RPMI8226 (cell line): ENCODE measurements at places on chromosomes 1 and 21.
A peak's percentile ranks its signal among the peaks of the same experiment; 100 is the strongest.

DNA sequence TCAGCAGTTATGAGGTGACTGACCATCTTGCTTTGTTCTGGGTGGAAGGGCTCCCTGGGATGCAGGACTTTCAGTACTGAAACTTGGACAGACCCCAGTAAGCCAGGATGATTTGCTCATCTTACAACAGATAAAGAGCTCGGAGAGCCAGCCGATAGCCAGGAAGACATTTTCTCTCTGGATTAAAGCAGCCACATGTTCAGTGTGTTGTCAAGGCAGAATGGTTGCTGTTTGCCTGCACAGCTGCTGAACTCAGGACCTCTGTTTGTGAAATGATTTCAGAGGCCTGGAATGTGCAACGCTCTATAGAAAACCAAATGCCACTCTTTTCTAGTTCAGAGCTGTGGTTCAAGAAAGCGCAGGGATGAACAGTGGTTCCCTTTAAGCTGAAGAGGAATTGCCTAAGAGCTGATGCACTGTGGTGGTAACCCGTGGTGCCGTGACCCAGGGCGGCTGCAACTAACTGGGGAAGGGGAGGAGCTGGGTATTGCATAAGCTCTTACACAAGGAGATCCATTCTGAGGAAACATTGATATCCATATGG is 40.7 kb downstream of the CASQ2 start:
- no peak for DNase-seq

DNA sequence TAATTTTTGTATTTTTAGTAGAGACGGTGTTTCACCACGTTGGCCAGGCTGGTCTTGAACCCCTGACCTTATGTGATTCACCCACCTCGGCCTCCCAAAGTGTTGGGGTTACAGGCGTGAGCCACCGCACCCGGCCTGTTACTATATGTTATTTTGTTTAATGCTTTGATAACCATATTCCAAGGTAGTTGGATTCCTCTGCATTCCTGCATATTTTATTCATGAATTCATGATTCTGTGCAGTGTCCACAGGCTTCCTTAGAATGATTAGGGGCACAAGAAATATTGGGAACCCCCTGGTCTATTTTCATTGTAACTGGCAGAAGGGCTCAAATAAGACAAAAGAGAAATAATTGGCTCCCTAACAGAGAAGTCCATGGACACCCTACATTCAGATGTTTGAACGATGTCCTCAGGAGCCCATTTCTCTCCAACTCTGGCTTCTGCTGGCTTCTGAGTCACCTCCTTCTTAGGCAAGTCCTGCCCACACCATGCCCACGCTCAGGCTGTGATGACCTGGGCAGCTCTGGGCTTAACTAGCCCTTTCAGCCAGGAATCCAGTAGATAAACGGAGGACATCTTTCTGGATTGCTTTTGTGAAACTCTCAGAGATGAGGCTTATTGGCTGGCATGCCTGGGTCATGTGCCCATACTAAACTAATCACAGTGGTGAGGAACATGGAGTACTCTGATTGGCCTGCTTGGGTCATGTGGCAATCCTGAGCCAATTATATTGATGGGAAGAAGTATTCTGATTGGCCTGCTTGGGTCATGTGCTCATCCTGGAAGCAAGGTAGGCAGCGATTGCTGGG is 32.6 kb downstream of the TNFRSF8 start:
- DNase-seq = no peak

DNA sequence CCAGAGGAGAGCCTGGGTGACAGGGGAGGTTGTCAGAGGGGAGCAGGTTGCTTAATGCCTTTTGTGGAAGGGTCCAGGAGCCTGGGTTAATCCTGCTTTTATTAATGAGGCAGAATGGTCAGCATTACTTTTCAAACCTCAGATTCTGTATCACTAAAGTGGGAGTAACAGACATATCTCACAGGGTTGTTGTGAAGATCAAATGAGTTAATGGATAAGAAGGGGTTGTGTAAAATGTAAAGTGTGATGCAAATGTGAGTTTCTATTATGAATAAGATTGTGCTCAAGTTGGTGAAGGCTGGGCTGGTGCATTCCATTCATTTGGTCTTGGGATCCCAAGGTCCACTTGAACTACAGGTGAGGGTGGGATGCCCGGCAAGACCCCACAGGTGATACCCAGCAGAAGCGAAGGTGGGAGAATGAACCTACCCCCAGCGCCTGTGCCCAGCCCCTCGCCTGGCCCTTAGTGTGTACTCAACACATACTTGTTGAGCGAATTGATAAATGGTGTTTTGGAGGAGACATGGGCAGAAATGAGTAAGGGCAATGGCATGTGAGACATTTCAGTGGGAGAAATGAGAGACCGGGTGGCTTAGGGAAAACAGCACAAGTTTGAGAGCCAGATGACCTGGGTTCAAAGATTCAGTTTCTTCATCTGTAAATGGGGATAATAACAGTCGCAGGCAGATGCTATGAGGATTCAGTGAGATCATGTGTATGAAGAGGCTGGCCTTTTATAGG is 6.2 kb downstream of the SLC26A9 start:
- DNase-seq = no peak

DNA sequence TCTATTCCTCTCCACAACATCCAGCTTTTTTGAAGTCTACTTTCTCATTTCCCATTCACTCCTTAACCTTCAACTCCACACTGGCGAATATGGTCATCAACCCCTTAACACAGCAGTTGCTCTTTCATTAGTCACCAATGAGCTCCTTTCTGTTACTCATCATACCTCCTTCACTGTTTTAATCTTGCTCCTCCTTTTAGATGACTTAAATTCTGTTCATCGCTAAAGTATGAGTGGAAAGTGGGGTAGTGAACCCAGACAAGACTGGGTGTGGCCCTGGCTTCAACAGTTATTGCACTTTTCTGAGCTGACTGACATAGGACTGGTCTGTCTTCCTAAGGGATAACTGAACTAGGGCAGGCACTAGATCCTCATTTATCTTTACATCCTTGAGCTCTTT is 51.3 kb downstream of the AKT3 start:
- no peak for DNase-seq

- no peak for DNase-seq
Measured at GRCh38 chr1:63871463-63871862, 97.6 kb downstream of the ROR1 start.

GRCh38 chr21:41620982-41621381 is 113.0 kb upstream of the TMPRSS2 start:
- no peak for DNase-seq

DNA sequence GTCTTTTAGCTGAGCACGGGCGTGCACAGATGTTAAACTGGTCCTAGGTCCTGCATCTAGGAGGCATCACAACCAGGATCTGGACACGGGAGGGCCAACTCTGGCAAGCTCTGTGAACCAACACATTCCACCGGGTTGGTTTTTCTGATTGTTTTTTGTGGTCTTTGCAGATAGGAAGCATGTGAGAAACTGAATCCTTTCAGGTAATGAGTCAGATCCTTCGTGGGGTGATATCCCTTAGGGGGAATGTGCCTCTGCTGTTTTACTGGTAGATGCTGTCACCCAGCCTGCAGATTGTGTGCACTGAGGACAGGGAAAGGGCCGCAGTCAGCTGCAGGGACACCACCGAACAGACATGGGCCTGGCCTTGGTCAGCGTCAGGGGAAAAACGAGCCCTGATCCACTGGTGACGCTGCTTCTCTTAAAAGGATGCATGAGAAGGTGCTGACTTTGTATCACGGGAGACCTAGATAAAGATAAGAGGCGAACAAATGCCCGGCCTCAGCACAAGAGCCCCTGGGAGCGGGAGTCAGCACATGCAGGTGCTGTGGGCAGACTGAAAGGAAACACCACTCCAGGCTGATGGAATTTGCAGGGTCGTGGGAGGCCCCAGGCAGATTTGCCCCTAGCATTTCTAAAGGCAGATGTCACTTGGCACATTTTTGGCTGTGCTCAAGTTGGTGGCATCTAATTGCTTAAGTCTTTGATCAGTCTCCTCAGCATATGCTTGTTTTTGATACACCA is 51.1 kb downstream of the DOP1B start:
- no peak for DNase-seq

DNA sequence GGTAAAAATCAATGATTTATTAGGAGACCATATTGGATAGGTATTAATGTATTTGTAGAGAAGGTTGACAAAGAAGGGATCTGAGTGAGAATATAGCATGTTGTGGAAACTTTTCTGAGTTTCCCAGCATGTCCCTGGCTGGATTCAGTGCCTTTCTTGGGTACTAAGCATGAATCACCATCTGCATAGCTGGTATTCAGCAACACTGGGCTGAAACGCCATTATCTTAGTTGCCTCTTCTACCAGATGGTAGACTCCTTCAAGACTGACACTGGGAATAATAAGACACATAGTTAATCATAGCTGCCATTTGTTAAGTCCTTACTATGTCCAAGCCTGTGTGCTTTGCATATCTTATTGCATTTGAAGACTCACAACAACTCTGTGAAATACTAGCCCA is 45.5 kb downstream of the ATP5PF start:
- DNase-seq = no peak

- DNase-seq = peak; percentile 49
Measured at GRCh38 chr1:30133414-30134055, 589.9 kb downstream of the MATN1 start.

DNA sequence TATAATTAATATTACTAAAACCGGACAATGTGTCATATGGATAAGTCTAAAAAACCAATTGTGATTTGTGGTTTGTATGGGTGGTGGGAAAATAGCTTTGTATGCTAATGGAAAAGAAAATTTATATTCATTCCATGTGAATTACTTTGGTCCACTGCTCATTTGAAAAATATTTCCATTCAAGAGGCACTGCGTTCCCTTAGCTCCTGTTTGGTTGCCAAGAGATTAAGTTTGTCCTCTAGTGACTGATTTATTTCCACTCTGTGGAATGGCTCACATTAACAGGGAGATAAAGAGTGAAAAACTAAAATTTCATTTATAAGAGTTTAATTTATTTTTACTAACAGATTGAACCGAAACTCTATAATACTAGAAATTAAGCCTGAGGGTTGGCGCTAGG is 744.1 kb upstream of the CHRM3 start:
- DNase-seq = no peak

- peak; percentile 77 for DNase-seq
Measured at GRCh38 chr1:182146286-182146685, 84.8 kb upstream of the ZNF648 start.

GRCh38 chr21:32958288-32959002 is 67.3 kb upstream of the OLIG2 start:
- no peak for DNase-seq

GRCh38 chr1:213231795-213232231 is 180.8 kb downstream of the RPS6KC1 start:
- DNase-seq = no peak

DNA sequence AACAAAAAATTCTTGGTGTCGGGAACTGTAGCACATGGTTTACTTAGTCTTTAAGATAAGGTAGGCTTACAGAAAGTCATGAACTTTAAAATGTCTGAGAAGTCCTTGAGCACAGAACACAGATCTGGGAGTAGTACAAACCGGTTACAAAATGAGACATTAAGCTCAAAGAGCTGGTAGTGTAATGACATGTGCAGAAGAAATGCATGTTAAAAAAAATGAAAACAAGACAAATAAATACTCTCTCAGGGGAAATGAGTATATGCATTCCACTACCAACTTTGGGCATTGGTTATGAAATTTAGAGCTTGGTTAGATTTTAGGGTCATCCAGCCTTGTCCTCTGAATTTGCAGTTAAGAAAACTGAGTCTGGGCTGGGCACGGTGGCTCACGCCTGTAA is 91.5 kb upstream of the F3 start:
- DNase-seq = no peak

- no peak for DNase-seq
Measured at GRCh38 chr1:233617025-233617424, 3.1 kb downstream of the KCNK1 start.

- no peak for DNase-seq
Measured at GRCh38 chr1:59815892-59816291, 1.1 kb downstream of the HOOK1 start.

- no peak for DNase-seq
Measured at GRCh38 chr1:87428883-87429282, 100.2 kb downstream of the LMO4 start.

GRCh38 chr1:11064942-11065341 is 5.1 kb upstream of the SRM start:
- DNase-seq = no peak

- DNase-seq = no peak
Measured at GRCh38 chr1:107138166-107138565, 2.7 kb upstream of the NTNG1 start.

DNA sequence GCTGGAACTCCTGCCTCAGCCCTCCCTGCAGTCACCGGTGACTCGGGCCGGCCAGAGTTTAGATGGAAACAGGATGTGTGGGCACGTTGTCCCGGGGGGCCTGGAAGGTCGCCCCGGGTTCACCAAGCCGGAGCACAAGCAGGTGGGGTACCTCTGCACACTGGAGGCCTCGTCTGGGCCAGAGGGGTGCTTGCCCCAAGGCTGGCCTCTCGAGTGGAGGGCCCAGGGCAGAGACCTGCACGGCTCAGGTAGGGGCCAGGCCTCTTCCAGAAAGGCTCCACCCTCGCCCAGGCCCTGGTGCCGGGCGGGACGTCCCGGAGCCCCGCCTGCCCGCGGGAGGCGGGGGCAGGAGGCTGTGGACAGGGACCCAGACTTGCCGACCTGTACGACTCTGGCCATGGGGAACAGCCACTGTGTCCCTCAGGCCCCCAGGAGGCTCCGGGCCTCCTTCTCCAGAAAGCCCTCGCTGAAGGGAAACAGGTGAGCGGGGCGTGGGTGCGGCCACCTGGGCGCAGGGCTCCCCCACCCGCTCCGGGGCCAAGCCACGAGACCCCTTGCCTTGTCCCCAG is at the start of gene PLEKHN1:
TSS of gene PLEKHN1 (plus strand) at position 348 of the 569 bp plus-strand sequence. CDS start at position 398, 50 bp downstream.
- peak; percentile 89 for DNase-seq

- DNase-seq = no peak
Measured at GRCh38 chr1:162138112-162138511, 68.6 kb downstream of the NOS1AP start.

- peak; percentile 94 for DNase-seq
Measured at GRCh38 chr1:155208541-155209311, at the start of gene MTX1. TSS of gene MTX1 (plus strand) at chr1:155208695. CDS start at chr1:155208805, 110 bp downstream.

- no peak for DNase-seq
Measured at GRCh38 chr1:170030212-170030611, 44.3 kb downstream of the KIFAP3 start.

- DNase-seq = no peak
Measured at GRCh38 chr1:245971711-245972085, 535.4 kb downstream of the SMYD3 start.

- DNase-seq = no peak
Measured at GRCh38 chr1:59828160-59828559, 13.4 kb downstream of the HOOK1 start.

- DNase-seq = no peak
Measured at GRCh38 chr1:75712306-75712705, 12.2 kb upstream of the ACADM start.

DNA sequence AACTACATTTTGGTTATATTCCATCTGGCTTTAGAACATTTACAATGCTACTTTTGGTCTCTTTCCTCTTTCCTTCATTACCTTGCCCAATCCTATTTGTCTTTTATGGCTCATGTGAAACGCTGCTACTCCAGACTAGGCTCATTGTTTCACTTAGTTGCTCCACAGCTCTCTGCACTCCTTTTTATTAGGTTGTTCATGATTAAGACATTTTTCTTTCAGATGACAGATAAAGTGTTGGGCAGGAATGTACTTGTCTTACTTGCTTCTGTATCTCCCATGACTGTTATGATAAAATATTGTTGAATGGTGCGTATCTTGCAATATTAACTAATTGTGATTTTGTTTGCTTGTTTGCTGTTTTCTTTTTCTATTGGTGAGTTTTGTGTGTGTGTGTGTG is 1532.3 kb downstream of the KCNT2 start:
- no peak for DNase-seq
